HFFc6 (cell line): ENCODE measurements at places on chromosomes 6 and 20. TPM values are rescaled to one million over a fixed set of nuclear protein-coding genes. Genes with fewer than 3 reads are reported as not detected.

SIGLEC1 gene
- total RNA-seq, result not detected in 3 replicates

C6orf163 gene
- total RNA-seq, result 0.39 and 0.43 TPM in 2 replicates

RAE1 gene
- total RNA-seq, result 27.2 to 33.3 TPM (median 27.5 TPM) in 3 replicates

BTNL2 gene
- total RNA-seq, result not detected in 3 replicates

SNAP25 gene
- 0.10 TPM in 1 of 3 replicates, not detected in the others for total RNA-seq

RHAG gene
- total RNA-seq, result not detected in 3 replicates

DNPH1 gene
- total RNA-seq, result 38.3 to 48.2 TPM (median 44.7 TPM) in 3 replicates

SLC16A10 gene
- not detected in 3 replicates for total RNA-seq

CPXM1 gene
- not detected in 3 replicates for total RNA-seq

CLPSL2 gene
- total RNA-seq, result not detected in 2 replicates

ERVFRD-1 gene
- not detected in 3 replicates for total RNA-seq

RIPPLY2 gene
- not detected in 3 replicates for total RNA-seq

RUNX2 gene
- 8.1 and 10.5 TPM in 2 replicates for total RNA-seq

TTBK1 gene
- 0.03 TPM in 1 of 3 replicates, not detected in the others for total RNA-seq

ECHDC1 gene
- 61.8 to 69.9 TPM (median 67.7 TPM) in 3 replicates for total RNA-seq

TP53TG5 gene
- total RNA-seq, result not detected in 2 replicates

EPM2A gene
- 3.8 and 4.3 TPM in 2 replicates for total RNA-seq

ARFGAP1 gene
- total RNA-seq, result 108 to 123 TPM (median 116 TPM) in 3 replicates

LGSN gene
- not detected in 3 replicates for total RNA-seq

OPRM1 gene
- not detected in 3 replicates for total RNA-seq

GRM1 gene
- total RNA-seq, result not detected in 3 replicates

FNDC1 gene
- total RNA-seq, result not detected in 3 replicates

LPIN3 gene
- 12.1 to 13.0 TPM (median 12.5 TPM) in 3 replicates for total RNA-seq

RSPO3 gene
- not detected in 2 replicates for total RNA-seq

TMEM14A gene
- total RNA-seq, result 32.7 to 48.0 TPM (median 37.4 TPM) in 3 replicates

TAGAP gene
- total RNA-seq, result not detected in 3 replicates

UBE2J1 gene
- 37.3 to 45.2 TPM (median 39.5 TPM) in 3 replicates for total RNA-seq

PLN gene
- total RNA-seq, result not detected in 2 replicates

ZNF391 gene
- total RNA-seq, result 0.56 to 0.79 TPM (median 0.62 TPM) in 3 replicates

BPIFB1 gene
- total RNA-seq, result not detected in 3 replicates

TGM3 gene
- 0.08 to 0.09 TPM in 2 of 3 replicates, not detected in the other for total RNA-seq

OR2W1 gene
- not detected in 3 replicates for total RNA-seq

BACH2 gene
- total RNA-seq, result not detected in 3 replicates

UNC5CL gene
- total RNA-seq, result not detected in 3 replicates

EPB41L1 gene
- 42.5 to 53.8 TPM (median 46.7 TPM) in 3 replicates for total RNA-seq

RSPO4 gene
- not detected in 3 replicates for total RNA-seq

ROMO1 gene
- 230 and 236 TPM in 2 replicates for total RNA-seq

DDR1 gene
- 30.9 to 40.2 TPM (median 31.5 TPM) in 3 replicates for total RNA-seq

RIPK1 gene
- 19.5 to 21.9 TPM (median 19.9 TPM) in 3 replicates for total RNA-seq

ANKRD6 gene
- total RNA-seq, result not detected in 3 replicates

KHDC1L gene
- 0.55 TPM in 1 of 3 replicates, not detected in the others for total RNA-seq

TCP11 gene
- 0.37 to 0.39 TPM in 2 of 3 replicates, not detected in the other for total RNA-seq

CDH4 gene
- 5.7 to 11.5 TPM (median 6.3 TPM) in 3 replicates for total RNA-seq
